ENCODE measurements at places on chromosomes 7 and 10.

- DNase-seq, result no peak
Observed at GRCh38 chr7:10913457-10913856, 60.2 kb upstream of the PHF14 start.

DNA sequence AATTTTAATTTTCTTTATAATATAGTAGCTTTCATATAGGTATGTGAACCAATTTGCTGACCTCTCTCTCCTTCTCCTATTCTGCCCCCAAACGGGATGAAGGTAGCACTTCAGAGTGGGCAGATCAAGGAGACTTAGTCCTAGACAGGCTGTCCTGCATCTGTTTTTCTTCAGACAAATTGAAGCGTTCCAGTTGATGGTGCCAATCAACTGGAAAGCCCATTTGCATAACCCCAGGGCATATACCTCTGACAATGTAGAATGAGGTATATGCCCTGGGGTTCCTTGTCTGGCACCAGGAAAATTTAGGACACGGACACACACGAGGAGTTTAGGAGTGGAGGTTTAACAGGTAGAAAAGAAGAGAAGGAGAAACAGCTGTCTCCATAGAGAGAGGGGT is 502.9 kb downstream of the HTR7 start:
- DNase-seq, result no peak

GRCh38 chr10:6647811-6648526 is 67.9 kb upstream of the PRKCQ start:
- DNase-seq, result peak; percentile 35

GRCh38 chr7:124074007-124074406 is 41.1 kb upstream of the TMEM229A start:
- DNase-seq, result no peak

GRCh38 chr7:78702770-78703169 is 750.7 kb downstream of the MAGI2 start:
- no peak for DNase-seq

- no peak for DNase-seq
Observed at GRCh38 chr10:69600761-69601330, 27.6 kb upstream of the NEUROG3 start.

DNA sequence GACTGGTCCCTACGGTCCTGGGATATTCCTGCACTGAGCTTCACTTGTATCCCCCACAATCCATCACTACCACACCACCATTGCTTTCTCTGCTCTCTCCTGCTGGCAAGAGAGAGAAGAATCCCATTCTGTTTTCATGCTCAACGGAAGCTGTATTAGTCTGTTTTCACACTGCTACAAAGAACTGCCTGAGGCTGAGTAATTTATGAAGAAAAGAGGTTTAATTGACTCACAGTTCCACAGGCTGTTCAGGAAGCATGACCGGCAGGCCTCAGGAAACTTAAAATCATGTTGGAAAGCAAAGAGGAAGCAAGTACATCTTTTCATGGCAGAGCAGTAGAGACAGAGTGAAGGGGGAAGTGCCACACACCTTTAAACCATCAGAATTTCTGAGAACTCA is 260.4 kb upstream of the LYZL1 start:
- DNase-seq, result no peak

DNA sequence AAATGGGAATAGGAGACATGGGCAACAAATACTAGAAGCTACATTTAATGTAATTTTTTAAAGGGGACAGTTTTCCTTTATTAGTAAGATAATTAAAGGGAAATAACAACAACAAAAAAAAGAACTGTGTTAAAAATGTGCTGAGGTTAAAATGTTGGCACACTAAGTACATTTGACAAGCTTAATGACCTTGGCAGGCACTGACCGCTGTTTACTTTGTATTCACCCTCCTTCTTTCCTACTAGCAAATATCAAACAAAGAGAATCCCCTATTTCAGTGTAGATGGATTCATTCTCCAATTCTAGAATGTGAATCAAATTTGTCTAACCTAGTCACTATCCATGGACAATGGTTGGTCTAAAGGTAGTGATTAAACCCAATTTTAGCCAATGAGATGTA is 77.5 kb upstream of the TOMM7 start:
- no peak for DNase-seq

DNA sequence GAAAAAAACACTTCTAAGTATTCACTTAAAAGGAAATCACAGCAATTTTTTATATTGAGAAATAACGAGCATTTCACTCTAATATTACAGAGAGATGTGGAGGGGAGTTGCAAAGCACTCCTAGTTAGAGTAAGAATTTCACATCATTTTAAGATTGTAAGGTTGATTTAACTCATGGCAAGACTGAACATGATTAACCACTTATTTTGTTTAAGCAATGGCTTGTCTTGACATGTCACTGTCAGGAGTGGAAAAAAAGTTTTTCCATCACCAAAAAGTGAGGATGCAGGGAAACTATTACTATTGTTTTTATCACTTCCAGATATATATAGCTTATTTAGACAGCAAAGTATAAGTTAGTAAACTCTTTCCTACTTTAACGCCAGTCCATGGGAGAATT is 27.1 kb downstream of the CD36 start:
- no peak for DNase-seq

DNA sequence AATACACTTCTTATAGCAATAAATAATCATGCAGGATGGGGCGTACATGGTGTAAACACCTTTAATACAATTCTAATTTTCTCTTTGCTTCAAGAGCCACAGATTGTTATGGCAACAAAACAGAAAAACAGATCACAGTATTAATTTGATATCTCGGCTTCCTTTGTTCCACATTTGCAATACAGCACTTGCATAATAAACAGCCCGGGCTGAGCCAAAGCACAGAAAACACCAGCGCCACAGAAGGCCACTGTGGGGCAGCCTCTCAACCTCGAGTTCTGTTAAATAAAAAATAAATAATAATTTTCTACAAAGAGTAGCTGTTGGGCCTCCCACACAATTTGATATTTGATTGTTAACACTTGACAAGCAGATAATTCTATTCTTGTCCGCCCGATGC is 255.9 kb downstream of the USP6NL start:
- no peak for DNase-seq

DNA sequence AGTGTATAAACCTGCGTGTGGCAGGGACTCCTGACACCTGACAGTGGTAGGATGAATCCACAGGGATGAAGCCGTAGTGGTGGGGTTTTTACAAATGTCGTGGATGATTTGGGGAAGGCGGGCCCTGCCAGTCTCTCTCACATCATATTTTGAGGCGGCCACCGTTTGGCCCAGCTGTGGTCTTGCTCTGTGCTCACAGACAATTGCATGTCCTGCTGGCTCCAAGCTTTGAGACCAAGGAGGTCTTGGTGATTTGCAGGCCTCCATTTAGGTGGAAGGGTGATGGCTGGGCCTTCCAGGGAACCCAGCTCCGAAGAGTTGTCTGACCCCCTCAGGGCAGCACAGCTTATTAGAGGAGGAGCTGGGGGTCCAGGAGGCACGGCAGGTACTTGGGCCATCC is 151.1 kb upstream of the SHH start:
- DNase-seq, result no peak

GRCh38 chr7:20238754-20239324 is 21.7 kb upstream of the MACC1 start:
- no peak for DNase-seq

DNA sequence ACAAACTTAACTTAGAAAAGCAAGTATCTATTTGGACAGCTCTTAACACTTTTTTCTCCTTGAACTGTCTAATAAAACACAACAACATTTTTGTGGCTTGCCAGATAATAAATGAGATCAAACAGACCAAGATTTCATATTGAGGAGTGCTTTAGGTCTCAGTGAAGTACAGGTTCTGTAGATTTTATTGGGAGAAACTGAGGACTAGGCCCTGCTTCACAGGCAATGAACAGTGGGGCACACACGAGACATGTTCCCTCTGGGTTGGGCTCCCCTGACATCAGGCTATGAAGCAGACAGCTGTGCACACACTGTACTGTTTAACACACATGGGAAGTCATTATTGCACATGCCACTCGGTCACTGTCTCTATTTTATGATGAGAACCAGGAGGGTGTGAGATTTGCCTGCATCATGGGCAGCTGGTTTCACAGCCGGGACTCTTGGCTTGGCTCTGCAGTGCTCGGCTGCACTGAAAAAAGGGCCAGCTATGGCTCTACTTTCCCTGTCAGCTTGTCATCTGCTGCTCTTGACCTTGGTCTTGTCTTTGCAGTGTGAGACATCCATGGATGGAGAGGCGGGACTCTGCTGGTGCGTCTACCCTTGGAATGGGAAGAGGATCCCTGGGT is 4.2 kb downstream of the IGFBP1 start:
- no peak for DNase-seq

DNA sequence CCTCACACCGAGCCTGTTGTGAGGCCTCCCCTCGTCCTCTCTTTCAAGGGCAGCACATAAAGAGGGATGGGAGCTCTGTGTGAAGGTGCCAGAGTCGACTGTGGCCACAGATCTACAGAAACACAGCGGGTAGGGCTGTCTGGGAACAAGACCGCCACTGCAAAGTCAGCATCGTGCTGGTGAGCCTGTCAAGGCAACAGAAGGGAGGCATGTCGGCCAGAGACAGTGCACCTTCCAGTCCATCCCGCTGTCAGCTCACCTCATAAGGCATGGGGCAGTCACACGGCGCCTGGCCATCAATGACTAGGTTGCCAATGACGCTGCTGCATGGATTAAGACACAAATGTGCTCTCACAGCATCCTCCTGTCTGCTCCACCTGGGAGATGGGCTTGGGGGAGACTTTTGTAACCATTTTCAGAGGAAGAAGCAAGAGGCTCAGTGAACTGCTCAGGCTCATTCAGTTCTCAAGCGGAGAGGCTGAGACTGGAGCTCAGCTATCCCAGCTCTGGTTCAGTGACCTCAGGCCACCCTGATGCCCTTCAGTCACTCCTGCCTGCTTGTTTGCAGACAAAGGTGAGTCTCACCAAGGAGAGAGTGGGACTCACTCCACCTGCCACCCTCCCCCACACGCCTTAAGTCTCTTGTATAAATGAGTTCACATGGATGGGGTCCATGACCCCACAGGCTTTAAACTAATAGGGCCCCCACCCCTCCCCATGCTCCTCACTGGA is 125.5 kb downstream of the SORBS1 start:
- DNase-seq, result no peak

- DNase-seq, result no peak
Observed at GRCh38 chr10:1171182-1171581, 115.0 kb downstream of the WDR37 start.

DNA sequence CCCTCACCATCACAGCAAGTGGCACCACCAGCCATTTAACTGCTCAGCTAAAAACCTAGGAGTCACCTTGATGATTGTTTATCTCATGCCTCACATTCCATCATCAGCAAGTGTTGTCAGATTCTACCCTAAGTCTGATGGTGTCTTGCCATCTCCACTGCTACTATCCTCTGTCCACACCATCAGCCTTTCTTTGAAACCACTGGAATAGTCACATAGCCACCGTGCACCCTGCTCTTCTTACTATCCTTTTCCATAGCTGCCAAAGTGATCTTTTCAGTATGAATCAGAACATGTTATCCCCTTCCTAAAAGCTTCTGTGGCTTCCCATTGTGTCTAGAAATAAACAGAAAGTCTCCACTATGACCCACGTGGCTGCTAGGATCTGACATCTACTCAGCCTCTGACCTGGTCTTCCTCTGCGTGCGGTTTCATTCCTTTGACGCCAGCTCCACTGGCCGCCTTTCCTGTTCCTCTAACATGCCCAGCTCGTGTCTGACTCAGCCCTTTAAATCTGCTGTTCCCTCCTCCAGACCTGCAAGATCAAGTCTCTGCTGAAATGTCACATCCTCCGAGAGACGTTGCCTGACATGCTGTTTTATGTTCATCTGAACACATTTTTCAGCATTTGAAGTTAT is 16.5 kb upstream of the CHN2 start:
- DNase-seq, result no peak

GRCh38 chr7:12543586-12543985 is 26.9 kb upstream of the SCIN start:
- no peak for DNase-seq

GRCh38 chr7:142671506-142671905 is 77.8 kb upstream of the PRSS1 start:
- DNase-seq, result no peak

GRCh38 chr10:3671386-3671955 is 113.5 kb downstream of the KLF6 start:
- DNase-seq, result no peak

GRCh38 chr10:71998840-71999194 is 34.6 kb downstream of the CHST3 start:
- DNase-seq, result no peak

GRCh38 chr7:134276951-134277350 is 39.8 kb downstream of the SLC35B4 start:
- DNase-seq, result no peak

GRCh38 chr7:1915956-1916600 is 246.0 kb downstream of the ELFN1 start:
- DNase-seq, result no peak

- no peak for DNase-seq
Observed at GRCh38 chr10:113648478-113648877, 15.4 kb downstream of the NRAP start.

DNA sequence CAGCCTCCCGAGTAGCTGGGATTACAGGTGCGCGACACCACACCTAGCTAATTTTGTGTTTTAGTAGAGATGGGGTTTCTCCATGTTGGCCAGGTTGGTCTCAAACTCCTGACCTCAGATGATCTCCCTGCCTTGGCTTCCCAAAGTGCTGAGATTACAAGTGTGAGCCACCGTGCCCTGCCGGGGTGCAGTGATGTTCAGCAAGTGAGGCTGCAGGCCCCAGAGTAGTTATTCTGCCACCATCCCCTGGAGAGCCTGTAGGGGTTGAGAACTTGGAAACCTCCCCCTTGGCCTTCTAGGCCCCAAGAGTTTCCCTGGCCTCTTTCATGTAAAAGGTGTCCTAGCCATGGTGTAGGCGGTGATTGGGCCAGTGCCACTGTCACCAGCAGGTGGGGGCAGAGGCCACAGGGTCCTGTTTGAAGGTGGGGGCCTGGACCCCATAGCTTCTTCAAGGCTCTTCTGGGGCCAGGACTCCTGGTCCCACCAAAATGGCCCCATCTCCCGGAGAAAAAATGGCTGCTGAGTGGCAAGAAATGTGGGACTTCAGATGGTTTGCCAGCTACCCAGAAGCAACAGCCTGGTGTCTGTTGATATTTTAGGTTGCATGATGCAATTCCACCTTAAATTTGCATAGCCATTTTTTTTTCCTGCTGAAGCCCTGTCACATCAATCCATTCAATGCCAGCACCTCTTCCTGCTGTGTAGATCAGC is 25.5 kb upstream of the INMT start:
- DNase-seq, result no peak

DNA sequence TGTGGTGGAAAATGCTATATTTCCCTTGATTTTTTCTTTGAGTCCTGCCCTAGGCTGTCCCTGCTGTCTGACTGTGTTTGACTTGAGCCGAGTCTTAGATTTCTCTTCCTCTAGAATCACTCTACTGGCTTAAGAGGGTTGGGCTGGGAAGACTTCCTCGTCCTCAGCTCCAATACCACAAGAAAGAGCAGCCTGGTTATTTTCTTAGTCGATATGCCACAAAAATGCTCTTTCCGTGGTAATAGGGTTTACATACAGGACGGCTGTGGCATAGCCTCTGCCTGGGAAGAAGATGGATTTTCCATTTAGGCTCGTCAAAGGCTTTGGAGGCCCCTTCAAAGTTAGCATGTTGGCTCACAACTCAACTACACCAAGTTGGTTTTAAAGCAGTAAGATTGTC is 212.0 kb upstream of the IGFBP3 start:
- DNase-seq, result no peak

- DNase-seq, result no peak
Observed at GRCh38 chr7:150717814-150718420, 1.5 kb downstream of the GIMAP1 start.
